Dermis blood vessel endothelial cell (primary cell): ENCODE measurements at places on chromosomes 13 and 19. TPM values are rescaled to one million over a fixed set of nuclear protein-coding genes. Genes with fewer than 3 reads are reported as not detected.

The CCL25 gene
- total RNA-seq: not detected in 2 replicates

The ZNF682 gene
- 2.7 and 5.4 TPM in 2 replicates for total RNA-seq

The IFNL2 gene
- total RNA-seq: not detected in 2 replicates

The SYCN gene
- not detected in 2 replicates for total RNA-seq

The NTF4 gene
- total RNA-seq: not detected in 2 replicates

The KLK4 gene
- not detected in 2 replicates for total RNA-seq

The ADGRE3 gene
- total RNA-seq: not detected in 2 replicates
